ENCODE measurements at places on chromosomes 7 and 10. TPM values are rescaled to one million over a fixed set of nuclear protein-coding genes. Genes with fewer than 3 reads are reported as not detected.

The CYP26C1 gene
- total RNA-seq: not detected

The CD36 gene
- not detected for total RNA-seq

The MOGAT3 gene
- not detected for total RNA-seq

The ADRA2A gene
- total RNA-seq: not detected

The TUBAL3 gene
- not detected for total RNA-seq

The CPN1 gene
- total RNA-seq: not detected

The CACNB2 gene
- 0.13 TPM for total RNA-seq

The FAM25G gene
- total RNA-seq: not detected

The PIP gene
- not detected for total RNA-seq

The SH2D4B gene
- total RNA-seq: 0.18 TPM

The PRLHR gene
- total RNA-seq: not detected

The SFMBT2 gene
- 38.3 TPM for total RNA-seq

The SRRM3 gene
- total RNA-seq: not detected

The ITGB8 gene
- not detected for total RNA-seq

The ERVW-1 gene
- total RNA-seq: not detected

The STAG3 gene
- total RNA-seq: 25.0 TPM

The LRRC17 gene
- not detected for total RNA-seq

The PTER gene
- 12.6 TPM for total RNA-seq

The TMEM236 gene
- total RNA-seq: 0.05 TPM

The CDCA7L gene
- total RNA-seq: 102 TPM

The ANKRD61 gene
- total RNA-seq: 0.56 TPM

The ITPRID1 gene
- not detected for total RNA-seq

The HOXA2 gene
- total RNA-seq: not detected

The OR2A5 gene
- total RNA-seq: not detected

The TAC1 gene
- total RNA-seq: 0.31 TPM

The SEC31B gene
- 50.5 TPM for total RNA-seq

The CREB5 gene
- total RNA-seq: not detected

The ZNF467 gene
- total RNA-seq: 0.10 TPM

The HOXA7 gene
- not detected for total RNA-seq

The LSM5 gene
- 79.6 TPM for total RNA-seq

The LRIT1 gene
- total RNA-seq: not detected

The CDC14C gene
- not detected for total RNA-seq

The AKR1C4 gene
- not detected for total RNA-seq

The GPC2 gene
- total RNA-seq: 3.9 TPM

The SKIDA1 gene
- 0.05 TPM for total RNA-seq

The STOX1 gene
- total RNA-seq: 0.32 TPM

The LHFPL3 gene
- total RNA-seq: not detected

The EBLN1 gene
- not detected for total RNA-seq

The CPA4 gene
- not detected for total RNA-seq
